T-helper 1 cell treated with Interleukin-12 subunit alpha and Interleukin-12 subunit beta and Interleukin-4 antibody, amounts not matched to agents 30 ng/mL and 1 ng/mL, for 36 hours (primary cell): ENCODE measurements at places on chromosomes 1 and 21. TPM values are rescaled to one million over a fixed set of nuclear protein-coding genes. Genes with fewer than 3 reads are reported as not detected.

Gene SPRR1B
- not detected in 2 replicates for total RNA-seq

Gene SPRR3
- total RNA-seq: not detected in 2 replicates

Gene ANGPTL3
- not detected in 2 replicates for total RNA-seq

Gene LAMC2
- 2.1 TPM in 2 replicates for total RNA-seq
